Activated CD8-positive, alpha-beta memory T cell treated with anti-CD3 and anti-CD28 coated beads for 48 hours (primary cell): ENCODE measurements at places on chromosomes 1 and 21.

DNA sequence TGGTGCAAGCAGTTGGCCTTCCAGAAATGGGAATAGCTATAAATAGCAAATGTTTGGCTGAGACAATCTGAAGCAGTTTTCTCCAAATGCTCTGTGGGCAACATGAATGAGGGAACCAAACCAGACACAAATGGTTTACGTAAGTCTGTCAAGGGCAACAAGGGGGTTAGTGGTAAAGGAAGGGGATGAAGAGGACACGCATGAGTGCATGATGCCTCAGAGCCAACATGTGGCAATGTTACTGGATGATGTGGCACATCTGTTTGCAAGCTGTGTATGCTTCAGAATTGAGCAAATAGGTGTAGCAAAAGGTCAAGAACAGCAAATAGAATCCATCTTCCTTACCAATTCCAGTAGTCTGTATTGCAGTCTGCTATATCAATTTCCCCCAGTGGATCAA lies 76.3 kb upstream of the LMO4 start:
- no peak for DNase-seq

DNA sequence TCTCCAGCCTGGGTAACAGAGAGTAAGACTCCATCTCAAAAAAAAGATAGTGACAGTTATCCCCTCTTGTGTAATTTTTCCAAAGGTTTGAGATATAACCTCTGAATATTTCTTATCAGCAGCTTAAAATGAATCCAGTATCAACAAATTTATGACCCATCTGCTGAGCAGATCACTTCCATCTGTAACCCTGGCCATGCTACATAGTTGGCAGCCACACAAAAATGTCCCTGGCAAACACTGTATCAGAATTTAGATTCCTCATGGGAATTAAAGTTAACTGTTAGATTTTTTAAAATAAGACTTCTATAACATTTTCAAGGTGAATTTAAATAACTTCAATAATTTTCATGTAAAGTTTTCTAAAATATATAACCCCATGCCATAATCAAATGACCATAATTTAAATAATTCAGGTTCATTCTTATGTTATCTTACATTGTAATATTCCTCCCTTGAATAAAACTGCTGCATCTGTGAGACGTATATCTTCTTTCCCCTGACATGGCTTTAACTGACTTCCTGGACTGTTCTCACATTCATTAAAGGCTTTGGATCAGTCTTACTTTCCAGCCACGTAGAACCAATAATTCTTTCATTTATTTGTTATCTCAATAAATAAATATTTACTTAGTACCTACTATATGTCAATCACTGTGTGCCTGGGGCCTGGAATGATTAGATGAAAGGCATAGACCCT lies 5.3 kb upstream of the PRPF38B start:
- DNase-seq, result no peak

- DNase-seq, result no peak
Measured at GRCh38 chr1:245921417-245921816, 585.7 kb downstream of the SMYD3 start.

- no peak for DNase-seq
Measured at GRCh38 chr1:169115891-169116585, 9.5 kb downstream of the ATP1B1 start.

GRCh38 chr1:1101503-1101902 lies 14.4 kb downstream of the C1orf159 start:
- DNase-seq, result no peak

GRCh38 chr1:154154534-154155191 lies at the start of gene NUP210L:
NUP210L (minus strand) TSS chr1:154155073.
- DNase-seq, result no peak

DNA sequence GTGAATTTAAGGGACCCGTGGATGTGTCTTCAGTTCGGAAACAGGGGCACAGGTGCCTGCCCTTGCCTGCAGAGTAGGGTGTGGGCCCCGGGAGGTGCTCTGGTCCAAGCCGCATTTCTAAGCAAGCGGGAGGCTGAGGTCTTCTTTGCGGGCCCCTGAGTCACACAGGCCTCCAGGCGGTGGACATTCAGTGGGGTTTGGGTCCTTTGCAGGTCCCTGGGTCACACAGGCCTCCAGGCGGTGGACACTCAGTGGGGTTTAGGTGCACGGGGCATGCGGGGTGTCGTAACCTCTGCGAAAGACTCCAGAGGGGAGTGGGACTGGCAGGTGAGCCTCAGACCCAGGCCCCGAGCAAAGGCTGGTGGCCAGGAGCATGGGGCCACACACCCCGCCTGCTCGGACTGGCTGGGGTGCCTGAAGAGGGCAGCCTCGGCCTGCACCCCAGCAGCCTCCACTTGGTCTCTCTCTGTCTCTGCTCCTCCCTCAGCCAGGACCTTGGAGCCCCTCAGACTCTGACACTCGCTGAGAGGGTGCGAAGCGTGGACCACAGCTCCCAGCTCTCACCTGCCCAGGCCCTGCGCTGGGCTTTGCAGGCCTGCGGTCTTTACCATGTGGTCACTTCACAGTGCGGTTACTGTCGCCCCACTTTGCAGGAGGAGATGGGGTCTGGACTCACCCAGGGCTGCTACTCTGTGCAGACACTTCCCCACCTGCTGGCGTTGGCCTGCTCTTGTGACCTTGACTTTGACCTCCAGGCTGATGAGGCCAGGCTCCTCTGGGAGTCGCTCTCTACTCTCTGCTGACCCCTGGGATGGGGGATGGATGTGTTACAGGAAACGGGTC lies 6.0 kb upstream of the AGPAT3 start:
- no peak for DNase-seq
